DMS79 treated with DMSO at 0.1 percent for 48 hours (cell line): ENCODE measurements at places on chromosomes 1 and 21.

- DNase-seq: no peak
Measured at GRCh38 chr1:42732126-42732680, 7.8 kb downstream of the CLDN19 start.

- no peak for DNase-seq
Measured at GRCh38 chr1:40919475-40920011, 57.4 kb upstream of the CITED4 start.

GRCh38 chr1:198276241-198276640 is 119.4 kb downstream of the NEK7 start:
- DNase-seq: no peak

DNA sequence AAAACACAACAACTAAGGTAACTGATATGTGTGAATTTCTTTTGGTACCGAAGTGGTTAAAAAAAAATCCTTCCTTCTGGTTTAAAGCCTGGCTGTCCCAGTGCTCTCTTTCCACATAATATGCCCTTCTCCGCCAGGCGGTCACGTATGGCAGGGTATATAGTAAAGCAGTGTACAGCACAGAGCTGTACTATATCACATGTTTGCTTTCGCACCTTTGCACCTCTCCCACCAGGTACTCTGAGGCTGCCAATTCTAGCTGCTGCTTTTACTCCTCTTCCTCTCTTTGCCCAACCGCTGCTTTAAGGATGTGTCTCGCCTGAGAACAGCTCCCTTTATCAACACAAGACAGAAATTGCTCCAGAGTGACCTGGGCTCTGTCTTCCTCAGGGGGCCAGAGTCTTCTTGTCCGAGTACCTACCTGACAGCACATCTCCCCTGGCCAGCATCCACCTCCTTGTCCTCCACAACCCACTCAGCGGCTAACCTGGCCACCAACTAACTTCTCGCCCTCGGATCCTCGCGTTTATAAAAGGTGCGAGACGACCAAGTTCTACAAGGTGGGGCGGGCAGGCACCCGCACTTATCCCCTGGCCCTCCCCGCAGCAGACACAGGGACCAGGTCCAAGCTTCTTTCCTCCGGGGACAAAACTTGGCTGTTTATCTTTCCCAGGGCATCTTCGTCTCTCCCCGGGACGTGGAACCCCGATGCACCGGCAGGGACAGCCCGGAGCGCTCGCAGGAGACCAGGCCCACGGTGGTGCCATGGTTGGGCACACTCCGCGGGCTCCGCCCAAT is 1.6 kb downstream of the COLGALT2 start:
- no peak for DNase-seq

DNA sequence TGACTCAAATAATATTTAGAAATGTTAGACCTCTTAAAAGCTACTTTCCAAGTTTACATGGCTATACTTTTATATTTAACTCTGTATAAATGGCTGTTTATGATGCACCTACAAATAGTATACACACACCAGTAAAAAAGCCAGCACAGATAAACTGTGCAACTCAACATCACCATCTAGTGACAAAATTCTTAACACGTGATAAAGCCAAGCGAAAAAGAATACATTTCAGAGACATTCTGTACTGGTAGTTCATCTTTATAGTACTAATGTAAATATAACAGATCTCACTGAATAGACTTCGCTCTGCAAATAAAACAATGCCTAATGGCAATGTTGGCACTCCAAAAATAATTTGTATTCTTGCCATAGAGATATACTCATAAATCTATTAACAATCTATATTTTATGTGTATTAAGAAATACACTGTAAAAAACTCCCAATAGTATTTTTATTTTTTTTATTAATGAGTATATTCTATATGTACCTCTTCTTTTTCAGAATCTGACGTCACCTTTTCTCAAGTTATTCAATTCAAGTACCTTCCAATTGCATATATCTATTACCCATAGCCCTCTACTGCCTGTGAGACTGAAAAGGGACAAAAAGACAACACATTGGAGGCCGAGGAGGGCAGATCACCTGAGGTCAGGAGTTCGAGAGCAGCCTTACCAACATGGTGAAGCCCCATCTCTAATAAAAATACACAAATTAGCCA is 100.2 kb downstream of the DPYD start:
- DNase-seq: no peak

- DNase-seq: no peak
Measured at GRCh38 chr1:191432817-191433216, 725.4 kb upstream of the RGS18 start.

DNA sequence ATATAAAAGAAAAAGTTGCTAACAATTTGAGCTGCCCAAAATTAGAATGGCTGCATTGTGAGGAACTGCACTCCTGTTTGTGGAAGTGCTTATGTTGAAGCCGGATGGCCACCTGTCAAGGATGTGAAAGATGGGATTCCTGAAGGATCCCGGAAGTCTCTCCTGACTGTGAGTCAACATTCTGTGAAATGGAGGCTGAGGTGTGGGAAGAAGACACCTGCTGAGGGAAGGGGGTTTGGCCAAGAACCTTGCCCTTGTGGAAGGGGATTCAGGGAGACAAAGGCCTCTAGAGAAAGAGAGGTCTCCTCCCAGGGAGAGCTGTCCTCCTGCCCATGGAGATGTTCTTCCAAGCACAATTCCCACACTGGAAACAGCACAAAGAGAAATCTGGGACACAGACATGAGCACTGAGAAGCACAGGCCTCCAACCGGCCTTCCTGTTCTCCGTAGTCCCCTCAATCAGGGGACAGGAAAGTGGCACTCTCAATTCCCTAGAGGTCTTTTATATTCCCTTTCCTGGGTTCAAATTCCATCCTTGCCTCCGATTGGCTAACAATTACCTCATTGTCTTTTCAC is 70.5 kb downstream of the CD2 start:
- DNase-seq: no peak
